ENCODE measurements at places on chromosomes 11 and 22. TPM values are rescaled to one million over a fixed set of nuclear protein-coding genes. Genes with fewer than 3 reads are reported as not detected.

DNA sequence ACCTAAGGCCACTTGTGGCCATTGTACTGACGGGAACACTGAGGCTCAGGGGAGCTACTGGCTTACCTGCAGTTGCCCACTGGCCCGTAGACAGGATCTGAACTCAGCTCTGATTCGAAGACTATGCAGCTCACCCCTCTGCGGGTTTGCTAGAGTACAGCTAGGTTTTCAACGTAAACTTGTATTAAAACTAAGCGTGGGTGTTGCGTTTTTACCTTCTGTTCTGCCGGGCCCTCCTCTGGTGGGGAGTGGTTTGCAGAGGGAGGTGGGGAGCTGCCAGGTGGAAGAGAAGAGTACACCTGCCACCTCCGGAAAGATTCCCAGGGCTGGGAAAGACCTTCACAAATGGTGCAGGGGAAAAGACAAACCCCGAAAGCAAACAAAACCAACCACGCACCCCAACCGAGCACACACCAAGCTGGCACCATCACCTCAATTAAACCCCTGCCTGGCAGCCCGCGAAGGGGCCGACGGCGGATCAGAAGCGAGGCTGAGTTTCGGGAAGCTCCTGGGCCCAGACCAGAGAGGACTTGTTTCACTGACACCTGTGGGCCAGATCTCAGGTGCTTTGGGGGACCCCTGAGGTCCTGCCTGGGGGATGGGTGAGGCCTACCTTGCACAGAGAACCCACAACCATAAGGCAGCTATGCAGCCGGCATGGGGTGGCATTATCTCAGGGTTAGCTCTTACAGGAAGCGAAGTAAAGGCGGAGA, 37.7 kb downstream of the SHISAL1 start:
- H3K27ac ChIP-seq: no peak overlapping the region
- DNase-seq: no peak
- H3K4me3 ChIP-seq: no peak overlapping the region
- no peaks in the 10 kb centered on the region for H3K4me1 ChIP-seq
- H3K36me3 ChIP-seq: no peaks in the 10 kb centered on the region

- H3K4me1 ChIP-seq: peaks cover 29% of the 10 kb centered on the region
- peak overlapping the region; percentile 92 for H3K4me3 ChIP-seq
- DNase-seq: no peak
- no peaks in the 10 kb centered on the region for H3K27me3 ChIP-seq
Measured at GRCh38 chr11:111601636-111601978, 642 bp upstream of the SIK2 start.

- H3K36me3 ChIP-seq: peaks cover 6% of the 10 kb centered on the region
- no peaks in the 10 kb centered on the region for H3K4me1 ChIP-seq
- DNase-seq: no peak
- no peaks in the 10 kb centered on the region for H3K27me3 ChIP-seq
- H3K4me3 ChIP-seq: no peak overlapping the region
Measured at GRCh38 chr22:23655891-23656475, 23.9 kb upstream of the DRICH1 start.

DNA sequence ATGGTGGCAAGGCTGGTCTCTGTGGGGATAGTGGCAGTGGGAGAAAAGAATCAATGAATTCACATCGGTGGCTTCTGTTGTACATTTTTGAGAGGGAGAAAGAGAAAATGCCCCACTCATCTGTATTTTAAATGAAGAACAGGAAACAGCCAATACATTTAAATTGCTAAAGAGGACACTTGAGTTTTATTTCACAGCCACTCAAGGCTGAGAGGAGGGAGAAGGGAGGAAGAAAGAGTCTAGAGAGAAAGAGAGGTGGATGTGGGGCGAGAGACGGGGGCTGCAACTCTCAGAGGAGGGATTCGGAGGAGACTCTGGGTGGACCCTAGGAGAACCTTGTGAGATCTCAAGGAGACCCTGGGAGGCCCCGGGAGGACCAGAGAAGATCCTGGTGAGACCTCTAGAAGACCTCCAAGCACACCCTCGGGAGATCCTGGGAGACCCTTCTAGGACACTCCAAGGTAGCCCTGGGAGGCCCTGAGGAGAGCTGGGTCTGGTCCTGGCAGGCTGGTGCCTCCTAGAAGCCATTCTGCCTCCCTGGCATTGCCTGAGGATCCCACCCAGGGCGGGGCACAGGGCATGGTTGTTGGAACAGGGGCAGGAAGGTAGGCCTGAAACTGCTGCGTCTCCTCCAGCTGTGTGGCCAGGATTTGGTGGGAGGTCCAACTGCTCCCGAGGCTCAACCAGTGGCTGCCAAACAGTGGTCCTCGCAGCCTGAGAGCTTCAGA, 91.0 kb upstream of the SHISAL1 start:
- no peaks in the 10 kb centered on the region for H3K27me3 ChIP-seq
- no peaks in the 10 kb centered on the region for H3K4me1 ChIP-seq
- no peak overlapping the region for H3K27ac ChIP-seq
- H3K4me3 ChIP-seq: no peak overlapping the region

GRCh38 chr22:41261541-41262249, 21.0 kb upstream of the CHADL start:
- H3K4me1 ChIP-seq: no peaks in the 10 kb centered on the region
- H3K4me3 ChIP-seq: no peak overlapping the region
- no peak for DNase-seq
- H3K27ac ChIP-seq: no peak overlapping the region
- H3K36me3 ChIP-seq: peaks cover 31% of the 10 kb centered on the region

DNA sequence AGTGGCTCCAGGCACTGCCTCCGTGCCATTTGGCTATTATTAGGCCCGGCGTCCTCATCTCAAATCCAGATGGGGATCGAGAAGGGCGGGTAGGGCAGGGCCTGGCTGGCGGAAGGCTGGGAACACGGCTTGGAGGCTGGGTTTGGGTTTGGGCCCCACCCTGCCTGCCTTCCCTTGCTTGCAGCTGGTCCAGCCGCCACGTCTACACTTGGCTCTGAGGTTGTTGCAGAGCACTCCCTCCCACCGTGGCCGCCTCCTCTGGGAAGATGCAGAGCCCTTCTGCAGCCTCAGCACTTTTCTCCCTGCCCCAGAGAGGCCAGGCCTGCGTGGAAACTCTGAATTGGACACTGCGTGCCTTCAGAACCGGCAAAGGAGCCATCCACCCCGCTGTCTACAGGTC, 5.2 kb upstream of the SMTN start:
- no peak overlapping the region for H3K4me3 ChIP-seq
- no peaks in the 10 kb centered on the region for H3K4me1 ChIP-seq
- H3K27ac ChIP-seq: no peak overlapping the region
- no peaks in the 10 kb centered on the region for H3K36me3 ChIP-seq

- no peaks in the 10 kb centered on the region for H3K27me3 ChIP-seq
- no peaks in the 10 kb centered on the region for H3K4me1 ChIP-seq
- DNase-seq: no peak
Measured at GRCh38 chr11:1292644-1293618, 16.5 kb downstream of the TOLLIP start.

DNA sequence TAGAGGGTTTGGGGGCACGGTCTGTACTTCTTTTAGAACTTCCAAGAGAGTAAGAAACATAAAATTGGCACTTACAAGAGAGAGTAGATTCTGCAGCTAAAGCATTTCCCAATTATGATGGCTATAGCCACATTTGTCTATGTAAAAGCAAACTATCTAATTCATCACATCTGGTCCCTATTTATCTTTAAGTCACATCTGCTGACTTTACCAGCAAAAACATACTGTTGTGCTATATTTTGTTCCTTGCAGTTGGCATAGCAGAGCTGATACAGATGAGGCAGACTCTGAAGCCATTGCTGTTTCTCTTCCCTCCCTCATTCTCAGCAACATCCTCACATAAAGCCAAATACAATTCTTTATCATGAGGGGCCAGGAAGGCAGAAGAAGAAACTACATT, 1533.5 kb upstream of the RAG2 start:
- no peak overlapping the region for H3K4me3 ChIP-seq
- no peaks in the 10 kb centered on the region for H3K27me3 ChIP-seq
- H3K27ac ChIP-seq: no peak overlapping the region
- no peaks in the 10 kb centered on the region for H3K36me3 ChIP-seq

- H3K36me3 ChIP-seq: no peaks in the 10 kb centered on the region
- H3K27me3 ChIP-seq: no peaks in the 10 kb centered on the region
- no peak overlapping the region for H3K27ac ChIP-seq
- no peaks in the 10 kb centered on the region for H3K4me1 ChIP-seq
- no peak for DNase-seq
- H3K4me3 ChIP-seq: no peak overlapping the region
Measured at GRCh38 chr11:122910775-122911174, 28.2 kb downstream of the JHY start.

- no peaks in the 10 kb centered on the region for H3K4me1 ChIP-seq
- H3K36me3 ChIP-seq: no peaks in the 10 kb centered on the region
- H3K4me3 ChIP-seq: no peak overlapping the region
- H3K27ac ChIP-seq: no peak overlapping the region
- H3K27me3 ChIP-seq: no peaks in the 10 kb centered on the region
- DNase-seq: no peak
Measured at GRCh38 chr22:20771918-20772625, 1.8 kb upstream of the SERPIND1 start.

C11orf87 gene
- not detected for total RNA-seq

MS4A4A gene
- not detected for total RNA-seq

SELENOH gene
- 162 TPM for total RNA-seq

ACCSL gene
- total RNA-seq: 0.17 TPM

ANO1 gene
- not detected for total RNA-seq

CCDC87 gene
- 0.10 TPM for total RNA-seq

OR5A2 gene
- total RNA-seq: not detected

All from activated T-cell treated with anti-CD3 and anti-CD28 coated beads, Interleukin-2, amount 50 U/mL, for 72 hours (primary cell).